Osteoblast (primary cell): ENCODE measurements at places on chromosomes 3 and 15. TPM values are rescaled to one million over a fixed set of nuclear protein-coding genes. Genes with fewer than 3 reads are reported as not detected.

Gene HCLS1
- total RNA-seq = 2.9 and 4.1 TPM in 2 replicates

Gene SLC12A6
- 39.2 and 40.9 TPM in 2 replicates for total RNA-seq

Gene RNF13
- 86.1 and 109 TPM in 2 replicates for total RNA-seq

Gene C3orf70
- total RNA-seq = 1.4 and 1.5 TPM in 2 replicates

Gene EFHB
- 0.29 and 1.8 TPM in 2 replicates for total RNA-seq

Gene RETNLB
- not detected in 2 replicates for total RNA-seq

Gene FBXO40
- total RNA-seq = not detected in 2 replicates

GRCh38 chr3:169478566-169479313, 184.8 kb downstream of the MECOM start:
- DNase-seq = no peak

GRCh38 chr3:45347315-45348000, 40.9 kb upstream of the LARS2 start:
- DNase-seq = no peak

DNA sequence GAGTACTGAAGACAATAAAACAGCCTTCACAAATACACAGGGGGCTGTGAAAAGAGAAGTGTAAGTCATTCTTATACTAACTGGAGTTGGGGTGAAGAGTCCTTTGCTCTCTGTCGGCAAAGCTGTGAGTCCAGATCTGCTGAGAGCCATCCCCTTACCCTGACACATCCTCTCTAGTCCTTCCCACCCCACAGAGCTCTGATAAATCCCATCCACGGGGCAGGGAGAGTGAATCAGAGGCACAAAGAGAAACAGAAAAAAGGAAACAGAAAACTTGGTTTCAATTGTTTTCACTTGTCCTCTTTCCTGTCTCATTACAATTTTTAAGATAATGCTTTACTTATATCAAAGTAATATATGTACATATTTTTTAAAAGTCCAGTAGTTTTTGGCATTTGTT, 18.2 kb upstream of the ZNF639 start:
- DNase-seq = peak; percentile 79

- no peak for DNase-seq
These were observed 368.7 kb upstream of the PROK2 start for GRCh38 chr3:72153477-72154314.

DNA sequence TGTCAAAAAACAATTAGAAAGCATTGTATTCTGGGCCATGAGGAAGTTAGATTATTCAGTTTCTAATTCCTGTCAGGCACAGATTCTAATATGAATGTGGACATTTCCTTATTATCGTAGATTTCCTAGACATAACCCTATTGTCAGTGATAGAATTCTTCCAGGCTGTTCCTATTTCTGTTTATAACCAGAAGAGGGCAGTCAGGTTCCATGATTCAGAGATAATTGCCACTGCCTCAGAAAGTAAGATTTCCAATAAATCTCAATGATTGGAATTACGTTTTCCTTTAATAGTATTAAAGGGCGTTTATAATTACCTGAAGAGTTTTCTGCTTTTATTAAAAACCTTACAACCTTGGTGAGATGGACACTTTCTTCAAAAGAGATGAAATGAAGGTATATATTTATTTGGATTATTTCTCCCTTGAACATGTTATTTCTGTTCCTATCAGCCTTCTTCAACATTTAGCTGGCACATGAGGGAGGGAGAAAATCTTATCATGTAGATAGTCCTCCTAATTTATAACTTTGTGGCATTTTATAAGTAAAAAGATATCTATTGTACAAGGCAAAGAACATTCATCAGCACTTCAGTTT, 439.2 kb downstream of the MCTP2 start:
- no peak for DNase-seq

DNA sequence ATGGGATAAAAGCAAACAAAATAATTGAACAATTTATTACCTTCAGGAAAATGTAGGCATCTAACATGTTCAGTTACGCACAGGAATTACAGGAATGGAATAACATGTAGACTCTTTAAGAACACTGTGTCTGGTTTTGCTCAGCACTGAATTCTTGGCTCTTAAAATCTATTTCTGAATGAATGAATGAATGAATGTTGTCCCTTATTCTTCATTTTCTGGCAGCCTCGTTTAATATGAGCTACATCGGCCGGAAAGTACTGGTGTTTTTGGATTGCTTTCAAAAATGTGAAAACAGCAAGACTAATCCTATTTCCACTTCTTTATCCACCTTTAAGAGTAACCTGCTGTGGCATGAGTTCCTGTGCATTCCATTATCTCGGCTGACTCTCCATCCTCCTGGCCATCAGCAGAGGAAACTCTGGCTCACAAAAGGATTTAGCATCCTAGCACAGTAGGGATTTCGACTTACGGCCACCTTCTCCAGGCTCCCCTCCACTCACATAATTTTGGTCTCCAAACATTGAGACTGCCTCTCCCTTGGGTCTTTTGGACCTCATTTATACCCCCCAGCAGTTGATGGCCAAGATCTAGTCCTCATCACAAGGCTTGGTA, 145.3 kb downstream of the FOXP1 start:
- no peak for DNase-seq

- no peak for DNase-seq
These were observed 188.9 kb downstream of the FMN1 start for GRCh38 chr15:33005582-33005981.

DNA sequence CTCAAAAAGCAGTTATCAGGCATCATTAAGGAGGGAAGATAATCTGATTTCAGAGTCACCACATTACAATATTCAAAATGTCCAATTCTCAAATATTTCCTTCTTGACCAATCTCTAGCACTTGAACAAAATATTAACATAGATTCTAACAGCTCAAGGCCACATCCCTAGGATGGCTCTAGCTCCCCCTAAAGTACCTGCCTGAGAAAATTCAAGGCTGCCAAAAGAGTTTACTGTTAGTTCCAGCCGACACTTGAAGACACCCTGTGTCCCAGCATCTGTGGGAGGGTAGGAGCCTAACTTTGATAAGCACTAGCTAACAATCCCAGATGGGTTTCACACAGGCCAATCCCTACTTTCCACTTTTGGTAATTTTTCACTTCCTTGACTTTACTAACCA, 10.4 kb downstream of the NSMCE3 start:
- no peak for DNase-seq

DNA sequence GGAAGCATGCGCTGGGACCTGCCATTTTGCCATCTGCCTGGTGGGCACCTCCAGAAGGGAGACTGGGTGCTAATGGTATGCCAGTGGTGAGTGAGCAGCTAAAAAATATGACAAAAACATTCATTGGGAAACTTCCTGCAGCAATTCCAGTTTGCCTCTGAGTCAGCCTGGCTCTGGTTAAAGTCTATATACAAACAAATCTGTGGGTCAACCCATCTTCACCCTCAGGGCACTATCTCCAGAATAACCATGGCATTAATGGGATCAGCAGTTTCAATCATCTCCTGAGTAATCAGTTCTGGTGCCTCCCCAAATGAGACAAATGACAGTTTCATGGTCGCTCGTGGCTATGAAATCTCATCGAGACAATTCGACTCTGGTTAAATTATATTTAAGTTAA, 21.5 kb downstream of the FRMD4B start:
- DNase-seq = peak; percentile 80

- no peak for DNase-seq
These were observed 233.4 kb downstream of the ITPR1 start for GRCh38 chr3:4726549-4726948.

DNA sequence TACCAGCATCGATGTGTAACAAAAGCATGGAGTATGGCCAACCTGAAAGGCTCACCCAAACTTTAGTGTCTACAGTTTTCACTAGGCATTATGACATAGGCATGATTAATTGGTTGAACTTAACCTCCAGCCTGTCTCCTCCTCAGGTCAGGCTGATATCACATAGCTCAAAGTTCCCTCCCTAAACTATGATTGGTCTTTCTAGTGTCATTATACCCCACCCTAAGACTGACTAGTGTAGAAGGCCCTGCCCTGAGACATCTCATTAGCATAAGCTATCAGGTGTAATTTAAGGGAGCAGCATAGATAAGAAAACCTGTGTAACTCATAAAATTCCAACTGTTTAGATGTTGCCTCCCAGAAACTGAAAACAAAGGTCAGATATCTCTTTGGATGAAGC, 195.2 kb downstream of the ALCAM start:
- DNase-seq = no peak

GRCh38 chr15:48062148-48062872, 58.5 kb upstream of the SLC24A5 start:
- DNase-seq = peak; percentile 42

DNA sequence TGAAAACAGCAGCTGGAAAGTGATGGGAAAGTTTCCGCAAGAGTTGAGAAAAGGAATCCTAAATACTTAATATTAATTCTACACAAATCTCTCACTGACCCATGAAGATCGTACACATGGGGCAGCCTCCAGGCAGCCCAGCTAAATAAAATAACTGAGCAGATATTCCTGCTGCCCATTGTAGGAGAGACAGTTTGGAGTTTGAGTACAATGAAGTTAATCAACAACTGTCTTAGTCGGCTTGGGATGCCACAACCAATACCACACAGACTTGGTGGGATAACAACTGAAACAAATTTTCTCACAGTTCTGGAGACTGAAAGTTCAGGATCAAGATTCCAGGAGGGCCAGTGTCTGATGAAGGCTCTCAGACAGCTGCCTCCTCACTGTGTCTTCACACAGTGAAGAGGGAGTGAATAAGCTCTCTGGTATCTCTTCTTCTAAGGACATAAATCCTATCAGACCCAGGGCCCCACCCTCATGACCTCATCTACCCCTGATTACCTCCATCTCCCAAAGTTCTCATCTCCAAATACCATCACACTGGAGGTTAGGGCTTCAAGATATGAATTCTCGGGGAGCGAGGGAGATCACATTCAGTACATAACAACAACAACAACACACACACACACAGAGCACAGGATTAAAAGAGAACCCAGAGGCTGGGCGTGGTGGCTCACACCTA, 9.7 kb downstream of the TRPM7 start:
- no peak for DNase-seq

DNA sequence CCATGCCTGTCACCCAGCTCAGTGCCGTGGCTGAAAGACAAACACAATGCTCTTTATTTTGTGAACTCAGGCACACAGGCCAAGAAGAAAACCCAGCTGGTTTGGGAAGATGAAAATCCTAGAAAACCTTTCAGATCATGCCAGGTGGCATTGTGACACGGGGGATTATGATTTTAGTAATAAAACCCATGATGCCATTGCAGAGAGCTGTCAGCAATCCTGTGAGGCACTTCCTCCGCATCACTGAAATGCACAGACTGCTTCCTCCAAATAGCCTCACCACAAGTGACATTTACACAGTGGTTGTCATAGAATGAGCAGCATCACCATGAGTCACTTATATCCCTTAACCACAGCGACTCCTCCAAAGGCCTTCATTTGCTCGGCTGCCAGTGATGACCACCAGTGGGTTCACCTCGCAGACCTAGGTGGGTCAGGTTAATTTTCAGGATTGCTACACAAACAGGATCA, 22.7 kb downstream of the ABHD6 start:
- peak; percentile 79 for DNase-seq

GRCh38 chr15:71187078-71187477, 71.8 kb downstream of the THSD4 start:
- DNase-seq = no peak

DNA sequence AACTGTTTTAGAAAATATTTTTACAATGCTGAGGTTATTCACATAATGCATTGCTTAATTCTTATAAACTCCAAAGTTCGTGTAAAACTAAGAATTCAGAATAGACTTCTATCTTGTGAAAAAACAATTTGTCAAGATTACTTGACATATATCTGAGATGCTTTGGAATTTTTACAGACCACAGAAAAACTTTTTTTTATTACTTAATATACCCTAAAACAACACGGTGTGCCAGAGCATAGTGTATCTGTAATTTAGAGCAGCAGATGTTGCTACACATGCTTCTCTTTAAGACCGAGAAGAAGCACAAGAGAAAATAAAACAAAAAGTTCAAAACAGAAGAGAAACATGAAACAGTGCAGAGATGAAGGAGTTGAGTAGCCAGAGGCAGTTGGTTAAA, 26.4 kb downstream of the ASB7 start:
- no peak for DNase-seq

DNA sequence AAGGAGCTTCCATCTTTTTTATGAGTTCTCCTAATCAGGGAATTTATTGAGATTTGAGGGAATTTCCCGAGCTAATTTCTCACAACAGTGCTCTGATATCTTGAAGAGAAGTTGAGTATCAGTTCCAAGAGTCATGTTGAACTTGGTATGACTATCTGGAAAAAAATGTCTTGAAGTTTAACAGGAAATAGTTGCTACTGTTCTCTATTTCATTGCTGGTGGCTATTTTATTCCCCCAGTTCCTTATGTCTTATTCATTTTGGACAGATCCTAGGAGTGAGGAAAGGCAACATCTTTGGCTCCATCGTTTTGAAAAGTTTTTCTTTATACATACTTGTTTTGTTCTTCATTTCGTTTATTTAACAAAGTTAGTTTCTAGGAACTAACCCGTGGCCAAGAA, 307.8 kb upstream of the AGTR1 start:
- DNase-seq = peak; percentile 64

DNA sequence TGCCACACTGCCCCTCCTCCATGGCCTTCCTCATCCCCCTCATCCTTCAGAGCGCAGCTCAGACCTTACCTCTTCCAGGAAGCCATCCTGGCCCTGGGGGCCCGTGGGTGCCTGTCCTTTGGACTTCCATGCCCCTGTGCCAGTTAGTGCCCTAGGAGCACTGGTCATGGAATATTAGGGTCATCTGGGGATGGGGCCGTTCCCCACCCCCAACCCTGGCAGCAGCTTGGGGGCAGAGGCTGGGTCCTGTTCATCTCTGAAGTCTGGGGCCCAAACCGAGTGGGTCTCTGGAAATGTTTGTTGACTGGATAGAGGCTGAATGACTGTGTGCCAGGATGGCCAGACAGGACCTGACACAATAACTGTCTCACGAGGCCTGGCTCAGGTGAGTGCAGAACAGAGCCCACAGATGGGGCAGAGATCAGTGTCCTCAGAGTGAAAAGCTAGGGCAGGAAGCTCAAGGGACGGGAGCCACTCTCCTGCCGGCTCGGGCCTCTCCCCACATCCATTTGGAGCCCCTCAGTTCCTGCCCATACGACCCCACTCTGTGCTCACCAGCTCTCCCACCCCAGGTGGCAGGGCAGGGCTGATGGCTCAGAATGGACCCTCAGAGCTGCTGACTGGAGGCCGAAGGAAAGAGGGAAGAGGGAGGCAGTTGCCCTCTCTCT, 62.5 kb downstream of the TLE3 start:
- peak; percentile 17 for DNase-seq

- DNase-seq = no peak
These were observed 30.0 kb downstream of the STARD5 start for GRCh38 chr15:81293728-81294515.

- DNase-seq = no peak
These were observed 3.7 kb downstream of the IFRD2 start for GRCh38 chr3:50288387-50289007.

DNA sequence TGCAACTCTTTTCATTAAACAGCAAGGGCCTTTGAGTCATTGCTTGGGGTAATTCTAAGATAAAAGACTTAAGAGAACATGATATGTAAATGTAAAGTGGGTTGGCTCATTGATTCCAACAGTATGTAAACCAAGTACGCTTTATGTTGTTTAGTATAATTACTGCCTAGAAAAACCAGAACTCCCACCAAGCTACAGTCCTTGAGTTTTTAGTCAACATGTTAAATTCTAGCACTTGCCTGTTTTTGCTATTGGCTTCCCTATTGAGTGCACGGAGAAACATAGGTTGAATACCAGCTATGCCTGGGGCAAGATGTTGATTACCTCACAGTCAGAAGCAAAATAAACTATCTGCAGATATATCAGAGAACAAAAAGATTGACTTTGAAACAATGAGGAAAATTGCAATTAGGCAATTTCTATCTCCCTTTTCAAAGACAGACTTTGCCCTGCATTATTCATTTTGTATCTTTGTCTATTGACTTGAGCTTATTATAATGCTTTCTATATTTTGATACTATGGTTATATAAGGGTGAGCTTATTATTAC, 179.3 kb downstream of the ZPLD1 start:
- DNase-seq = no peak
